ENCODE measurements at places on chromosomes 2 and 18. TPM values are rescaled to one million over a fixed set of nuclear protein-coding genes. Genes with fewer than 3 reads are reported as not detected.

Gene PTGR3
- 22.2 TPM for polyA plus RNA-seq

GRCh38 chr2:224850081-224850480 is 133.9 kb upstream of the CCDC195 start:
- peaks cover 23% of the 10 kb centered on the region for H3K4me1 ChIP-seq
- H3K4me3 ChIP-seq: no peak overlapping the region
- H3K27me3 ChIP-seq: no peaks in the 10 kb centered on the region

Gene OTOS
- polyA plus RNA-seq: not detected

GRCh38 chr2:85760371-85760770 is 6.6 kb downstream of the ATOH8 start:
- H3K36me3 ChIP-seq: no peaks in the 10 kb centered on the region
- DNase-seq: no peak
- peaks cover 70% of the 10 kb centered on the region for H3K27me3 ChIP-seq
- no peak overlapping the region for H3K27ac ChIP-seq
